Kidney (tissue), 22 donors: ENCODE measurements at places on chromosomes 2 and 18. TPM values are rescaled to one million over a fixed set of nuclear protein-coding genes. Genes with fewer than 3 reads are reported as not detected.

GRCh38 chr18:52678034-52678433 is 338.0 kb downstream of the DCC start:
- no peaks in the 10 kb centered on the region for H3K36me3 ChIP-seq
- H3K27ac ChIP-seq, result no peak overlapping the region

GRCh38 chr2:222566229-222566628 is 89.7 kb downstream of the FARSB start:
- no peak overlapping the region for H3K27ac ChIP-seq
- no peak for DNase-seq
- H3K27me3 ChIP-seq, result no peaks in the 10 kb centered on the region
- H3K4me3 ChIP-seq, result no peak overlapping the region

GRCh38 chr18:44909191-44909719 is 228.6 kb downstream of the SETBP1 start:
- H3K4me1 ChIP-seq, result peaks cover 2% of the 10 kb centered on the region
- no peaks in the 10 kb centered on the region for H3K27me3 ChIP-seq
- H3K36me3 ChIP-seq, result no peaks in the 10 kb centered on the region
- DNase-seq, result no peak
- H3K27ac ChIP-seq, result no peak overlapping the region

DNA sequence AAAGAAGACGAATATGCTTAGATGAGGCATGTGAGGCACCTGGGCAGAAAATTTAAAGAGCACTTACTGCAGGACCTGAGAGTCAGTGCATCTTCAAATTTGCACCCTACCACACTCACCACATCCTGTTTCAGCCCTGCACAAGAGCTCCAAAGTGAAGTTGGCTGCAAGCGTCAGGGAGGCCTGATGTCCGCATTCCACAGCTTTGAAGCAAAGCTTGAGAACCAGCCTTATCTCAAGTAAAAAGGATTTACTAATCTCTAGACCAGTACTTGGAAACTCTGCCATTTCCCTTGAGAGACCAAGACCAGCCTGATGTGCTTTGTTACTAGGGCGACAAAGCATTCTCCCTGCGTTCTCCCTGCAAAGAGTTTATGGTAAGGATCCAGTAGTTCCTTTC is 3.4 kb upstream of the ASNSD1 start:
- H3K4me3 ChIP-seq, result no peak overlapping the region
- H3K27ac ChIP-seq, result no peak overlapping the region
- H3K27me3 ChIP-seq, result no peaks in the 10 kb centered on the region
- H3K36me3 ChIP-seq, result no peaks in the 10 kb centered on the region
- no peak for DNase-seq

DNA sequence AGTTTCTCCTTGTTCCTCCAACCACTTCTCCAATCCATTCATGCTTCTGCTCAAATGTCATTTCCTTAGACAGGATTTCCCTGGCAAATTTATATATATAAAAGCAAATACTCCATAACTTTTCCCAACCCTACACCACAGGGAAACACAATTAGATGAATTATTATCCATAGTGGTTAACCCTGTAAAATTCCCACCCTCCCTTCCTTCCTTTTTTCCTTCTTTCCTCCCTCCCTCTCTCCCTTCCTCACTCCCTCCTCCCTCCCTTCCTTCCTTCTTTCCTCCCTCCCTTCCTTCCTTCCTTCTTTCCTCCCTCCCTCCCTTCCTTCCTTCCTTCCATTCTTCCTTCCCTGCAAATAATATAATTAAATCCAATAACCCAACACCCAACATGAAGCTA is 617.7 kb downstream of the IRS1 start:
- no peaks in the 10 kb centered on the region for H3K36me3 ChIP-seq
- H3K4me3 ChIP-seq, result no peak overlapping the region
- no peak for DNase-seq
- H3K4me1 ChIP-seq, result no peaks in the 10 kb centered on the region
- no peaks in the 10 kb centered on the region for H3K27me3 ChIP-seq

DNA sequence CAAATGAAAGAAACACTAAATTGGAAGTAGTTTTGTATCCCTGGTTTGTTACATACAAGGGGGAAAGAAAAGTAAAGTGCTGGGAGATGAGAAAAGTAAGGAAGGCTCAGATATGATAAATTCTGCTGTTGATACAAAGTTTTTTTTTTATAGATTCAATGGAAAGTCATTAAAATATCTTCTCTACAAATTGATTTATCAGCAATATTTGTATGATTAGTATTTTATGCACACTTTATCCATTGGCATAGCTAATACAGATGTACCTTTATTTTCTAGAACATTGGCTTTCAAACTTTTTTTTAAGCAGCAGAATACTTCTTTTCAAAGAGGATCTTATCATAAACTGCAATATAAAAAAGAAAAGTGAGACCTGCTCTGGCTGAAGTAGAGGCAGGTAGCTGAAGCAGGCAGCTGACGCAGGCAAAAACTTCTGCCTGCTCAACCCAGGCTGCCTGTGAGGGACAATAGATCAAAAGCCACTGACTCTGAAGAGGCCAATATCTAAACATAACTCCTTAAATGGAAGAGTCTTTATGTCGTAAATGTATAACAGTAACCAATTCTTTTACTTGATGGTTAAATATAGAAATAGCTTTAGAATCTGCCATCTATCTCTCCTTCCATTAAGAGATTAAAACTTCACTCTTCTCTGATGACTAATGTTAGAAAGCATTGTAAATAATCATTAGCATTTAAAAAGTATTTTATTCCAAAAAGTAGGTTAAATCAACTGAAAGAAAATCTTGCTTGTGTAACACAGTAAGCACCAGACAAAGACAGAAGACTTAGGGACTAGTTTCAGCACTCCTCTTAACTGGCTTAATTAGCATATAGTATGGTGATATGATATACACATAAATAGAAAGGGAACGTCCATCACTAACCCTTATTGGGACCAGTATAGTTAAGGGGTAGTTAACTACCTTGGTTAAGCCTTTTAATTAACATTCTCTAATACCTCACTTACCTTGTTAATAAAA is 174.2 kb downstream of the SLC39A10 start:
- no peak overlapping the region for H3K4me3 ChIP-seq
- DNase-seq, result no peak
- H3K4me1 ChIP-seq, result no peaks in the 10 kb centered on the region
- no peaks in the 10 kb centered on the region for H3K27me3 ChIP-seq
- H3K36me3 ChIP-seq, result no peaks in the 10 kb centered on the region

GRCh38 chr2:219595256-219595655 is 2.4 kb upstream of the STK11IP start:
- peaks cover 13% of the 10 kb centered on the region for H3K4me1 ChIP-seq
- no peak overlapping the region for H3K4me3 ChIP-seq
- peak; percentile 83 for DNase-seq

GRCh38 chr2:196992466-196992865 is 66.0 kb upstream of the PGAP1 start:
- H3K36me3 ChIP-seq, result no peaks in the 10 kb centered on the region
- H3K27ac ChIP-seq, result no peak overlapping the region
- no peak overlapping the region for H3K4me3 ChIP-seq
- peaks cover 2% of the 10 kb centered on the region for H3K4me1 ChIP-seq

DNA sequence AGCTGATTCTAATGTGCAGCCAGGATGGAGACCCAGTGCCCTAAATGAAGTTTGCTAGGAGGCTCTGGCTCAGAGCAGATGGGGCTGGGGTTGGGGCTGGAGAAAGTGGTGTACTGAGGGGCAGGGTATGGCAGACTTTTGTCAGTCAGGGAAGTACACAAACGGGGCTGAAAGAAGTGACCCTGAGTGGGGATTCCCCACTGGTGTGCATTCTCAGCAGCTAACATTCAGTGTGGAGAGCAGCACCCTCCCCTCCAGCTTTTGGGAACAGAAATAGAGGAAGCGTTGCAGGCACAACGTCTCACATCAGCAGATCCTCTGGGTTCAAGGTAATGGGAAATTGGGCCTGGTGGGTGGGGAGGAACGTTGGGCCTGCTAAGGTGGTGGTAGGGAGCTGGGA is 89.1 kb upstream of the GCFC2 start:
- H3K27ac ChIP-seq, result no peak overlapping the region
- H3K4me1 ChIP-seq, result no peaks in the 10 kb centered on the region
- no peak overlapping the region for H3K4me3 ChIP-seq
- H3K27me3 ChIP-seq, result no peaks in the 10 kb centered on the region
- DNase-seq, result no peak
- H3K36me3 ChIP-seq, result no peaks in the 10 kb centered on the region

DNA sequence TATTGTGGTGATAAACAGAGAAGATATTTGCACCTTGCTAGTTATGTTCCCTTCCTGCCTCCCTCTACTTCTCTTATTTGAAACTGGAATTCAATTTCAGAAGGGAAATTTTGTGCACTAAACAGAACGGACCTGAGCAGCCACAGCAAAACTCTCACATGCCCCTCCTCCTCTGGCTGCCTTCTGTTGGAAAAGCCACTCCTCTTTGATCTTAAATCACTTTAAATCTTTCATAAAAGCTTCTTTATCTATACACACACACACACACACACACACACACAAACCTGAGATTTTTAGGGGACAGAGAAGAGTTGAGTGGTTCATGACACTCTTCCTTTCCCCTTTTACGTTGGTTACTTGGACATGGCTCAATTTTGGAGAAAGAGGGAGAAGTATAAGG is 5.6 kb downstream of the TBR1 start:
- no peaks in the 10 kb centered on the region for H3K36me3 ChIP-seq
- no peak overlapping the region for H3K27ac ChIP-seq
- peak; percentile 3 for DNase-seq
- H3K4me3 ChIP-seq, result no peak overlapping the region

DNA sequence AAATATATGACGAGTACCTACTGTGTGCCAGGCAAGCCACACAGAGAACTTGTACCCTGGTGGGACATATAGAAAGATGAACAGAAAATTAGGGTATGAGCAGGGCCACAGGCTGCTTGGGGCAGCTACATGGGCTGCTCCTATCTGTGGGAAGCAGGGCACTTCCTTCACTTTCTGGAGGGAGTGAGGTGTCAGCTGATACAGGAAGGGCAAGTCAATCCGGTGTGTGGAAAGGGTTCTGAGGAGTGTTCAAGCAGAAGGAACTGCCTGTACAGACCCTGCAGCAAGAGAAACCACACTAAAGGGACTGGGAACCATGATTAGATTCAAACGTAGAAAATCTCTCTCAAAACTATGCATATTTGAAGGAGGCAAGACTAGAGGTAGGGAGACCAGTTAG is 58.6 kb upstream of the BCL11A start:
- H3K27ac ChIP-seq, result no peak overlapping the region
- H3K36me3 ChIP-seq, result no peaks in the 10 kb centered on the region
- no peak for DNase-seq
- H3K4me1 ChIP-seq, result no peaks in the 10 kb centered on the region

GRCh38 chr18:55500316-55501086 is 87.5 kb downstream of the TCF4 start:
- no peak for DNase-seq
- H3K27ac ChIP-seq, result no peak overlapping the region
- no peaks in the 10 kb centered on the region for H3K36me3 ChIP-seq
- H3K27me3 ChIP-seq, result no peaks in the 10 kb centered on the region
- H3K4me3 ChIP-seq, result no peak overlapping the region

DNA sequence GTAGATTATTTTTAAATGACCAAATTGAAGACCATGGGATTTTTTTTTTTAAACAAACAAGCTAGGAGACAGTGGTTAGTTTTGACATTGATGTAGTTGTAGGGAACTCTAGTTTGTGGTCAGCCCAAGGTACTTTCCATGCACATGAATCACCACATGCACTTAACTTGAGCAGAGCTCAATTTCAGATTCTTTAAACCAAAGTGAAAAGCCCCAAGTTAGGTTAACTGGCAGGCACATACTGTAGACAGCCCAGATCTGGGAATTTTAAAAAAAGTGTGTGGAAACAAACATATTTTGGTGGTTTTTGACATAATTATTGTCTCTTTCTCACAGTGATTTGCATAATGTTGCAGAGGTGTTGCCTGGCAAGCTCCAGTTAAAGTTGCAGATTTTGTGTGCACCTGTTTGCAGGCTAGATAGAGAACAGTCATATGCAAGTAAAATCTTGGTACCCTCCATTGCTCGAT is 88.4 kb downstream of the BCL2L11 start:
- no peaks in the 10 kb centered on the region for H3K36me3 ChIP-seq
- no peaks in the 10 kb centered on the region for H3K27me3 ChIP-seq
- no peak for DNase-seq
- H3K4me1 ChIP-seq, result no peaks in the 10 kb centered on the region
- no peak overlapping the region for H3K4me3 ChIP-seq
- H3K27ac ChIP-seq, result no peak overlapping the region

DNA sequence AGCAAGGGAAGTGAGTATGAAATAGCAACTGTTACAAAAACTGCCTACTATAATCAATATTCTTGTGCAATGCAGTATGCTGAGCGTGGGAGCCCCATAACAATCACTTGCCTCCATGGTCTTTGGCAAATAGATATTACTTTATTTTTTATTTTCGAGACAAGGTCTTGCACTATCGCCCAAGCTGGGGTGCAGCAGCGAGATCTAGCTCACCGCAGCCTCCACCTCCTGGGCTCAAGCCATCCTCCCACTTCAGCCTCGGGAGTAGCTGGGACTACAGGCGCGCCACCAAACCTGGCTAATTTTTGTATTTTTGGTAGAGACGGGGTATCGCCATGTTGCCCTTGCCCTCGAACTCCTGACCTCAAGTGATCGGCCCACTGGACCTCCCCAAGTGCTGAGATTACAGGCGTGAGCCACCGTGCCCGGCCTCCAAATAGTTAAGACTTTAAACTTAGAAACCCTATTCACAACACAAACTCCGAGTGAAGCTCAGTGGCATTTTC is 1.2 kb upstream of the CCNT2 start:
- H3K27me3 ChIP-seq, result no peaks in the 10 kb centered on the region
- H3K27ac ChIP-seq, result peak overlapping the region; percentile 98
- peak; percentile 75 for DNase-seq
- peak overlapping the region; percentile 78 for H3K4me3 ChIP-seq
- H3K36me3 ChIP-seq, result no peaks in the 10 kb centered on the region
- H3K4me1 ChIP-seq, result peaks cover 3% of the 10 kb centered on the region

DNA sequence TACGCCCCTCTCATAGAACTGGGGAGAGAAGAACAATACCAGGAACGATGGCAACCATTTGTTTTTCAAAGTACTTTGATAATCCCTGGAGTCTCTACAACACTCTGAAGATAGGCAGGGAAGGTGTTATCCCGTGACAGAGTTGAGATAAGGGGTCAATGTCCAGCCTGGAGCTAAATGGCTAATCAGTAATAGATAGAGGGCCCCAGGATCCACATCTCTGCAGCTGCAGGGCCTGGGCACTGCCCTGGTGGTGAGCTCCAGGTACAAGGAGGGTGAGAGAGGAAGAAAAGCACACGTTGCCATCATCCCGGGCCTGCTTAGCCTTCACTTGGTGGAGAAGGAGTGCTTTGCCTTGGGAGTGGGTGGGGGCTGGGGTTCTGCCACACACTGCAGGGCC is 260.6 kb downstream of the PRKCE start:
- H3K27ac ChIP-seq, result no peak overlapping the region
- peaks cover 11% of the 10 kb centered on the region for H3K4me1 ChIP-seq
- no peak for DNase-seq

GRCh38 chr2:158610059-158610458 is 153.3 kb downstream of the PKP4 start:
- H3K27ac ChIP-seq, result no peak overlapping the region
- no peak overlapping the region for H3K4me3 ChIP-seq
- H3K4me1 ChIP-seq, result no peaks in the 10 kb centered on the region
- H3K27me3 ChIP-seq, result no peaks in the 10 kb centered on the region
- DNase-seq, result no peak

GRCh38 chr18:41948544-41949110 is 6.4 kb upstream of the PIK3C3 start:
- DNase-seq, result no peak
- H3K27ac ChIP-seq, result no peak overlapping the region
- H3K36me3 ChIP-seq, result no peaks in the 10 kb centered on the region
- H3K4me1 ChIP-seq, result no peaks in the 10 kb centered on the region

Gene SETBP1
- total RNA-seq, result 71.7 TPM

Gene L3MBTL4
- 15.2 TPM for total RNA-seq

Gene STK39
- 27.1 TPM for total RNA-seq

Gene VWA3B
- total RNA-seq, result 0.35 TPM

Gene TDRD15
- 0.06 TPM for total RNA-seq

Gene IFT172
- total RNA-seq, result 40.3 TPM
